ENCODE measurements at places on chromosomes 7 and 10. TPM values are rescaled to one million over a fixed set of nuclear protein-coding genes. Genes with fewer than 3 reads are reported as not detected.

- no peak overlapping the region for H3K27ac ChIP-seq
- H3K27me3 ChIP-seq: peaks cover 80% of the 10 kb centered on the region
- no peaks in the 10 kb centered on the region for H3K4me1 ChIP-seq
- no peak overlapping the region for H3K4me3 ChIP-seq
Measured at GRCh38 chr7:133110312-133110711, 28.4 kb upstream of the CHCHD3 start.

DNA sequence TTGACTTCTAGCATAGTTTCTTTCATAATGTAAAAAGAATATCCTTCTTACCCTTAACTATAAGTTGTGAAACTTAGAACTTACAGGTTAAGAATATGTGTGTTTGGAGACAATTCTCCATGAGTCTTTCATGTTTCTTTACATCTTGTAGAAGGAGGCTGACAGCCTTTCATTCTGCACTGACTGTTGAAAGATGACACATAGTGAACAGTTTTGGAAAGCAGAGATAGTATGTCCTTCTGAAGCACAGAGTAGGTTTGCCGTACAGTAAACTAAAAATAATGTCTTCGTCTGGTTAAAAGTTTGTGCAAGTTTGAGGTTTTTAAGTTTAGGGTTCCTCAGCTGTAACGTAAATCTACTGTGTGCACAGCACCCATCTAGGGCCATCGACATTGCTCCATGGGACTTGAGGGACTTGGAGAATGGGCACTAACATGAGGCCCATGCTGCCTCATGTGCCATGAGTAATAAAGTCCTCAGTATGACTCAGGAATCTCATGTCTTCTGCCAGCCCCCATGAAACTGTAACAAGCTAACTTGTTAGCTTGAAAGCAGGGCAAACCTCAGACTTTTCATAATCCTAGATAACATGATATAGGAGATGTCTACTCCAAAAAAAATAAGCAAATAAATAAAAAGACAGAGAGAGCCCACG lies 24.5 kb upstream of the ELAPOR2 start:
- no peak overlapping the region for H3K27ac ChIP-seq
- DNase-seq: no peak
- no peak overlapping the region for H3K4me3 ChIP-seq

DNA sequence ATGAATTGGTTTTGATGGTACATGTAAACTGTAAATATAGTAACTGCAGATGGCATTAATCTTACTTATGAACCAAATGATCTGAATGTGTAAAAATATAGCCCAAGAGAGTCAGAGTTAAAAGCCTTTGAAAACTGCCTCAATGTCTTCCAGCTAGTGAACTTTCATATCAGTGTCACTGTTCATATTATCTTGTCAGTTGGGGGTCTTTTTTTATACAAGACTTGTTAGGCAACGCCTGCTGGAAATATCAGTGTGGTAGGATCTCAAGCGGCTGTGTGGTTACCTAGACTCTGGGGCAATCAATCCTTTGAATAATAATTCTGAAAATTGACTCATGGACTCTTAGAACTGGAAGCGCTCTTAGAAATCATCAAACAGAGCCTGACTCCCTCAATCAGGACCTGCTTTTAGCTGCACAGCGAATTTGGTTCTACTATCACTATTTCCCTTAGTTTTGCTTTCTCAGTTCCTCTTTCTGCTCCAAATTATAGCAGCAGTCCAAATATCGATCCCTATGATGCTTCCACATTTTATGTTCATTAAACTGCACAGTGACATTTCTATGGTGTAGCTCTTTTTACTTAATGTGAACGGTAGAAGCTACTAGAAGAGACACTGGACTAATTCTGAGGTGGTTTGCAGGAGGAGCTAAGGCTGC lies 100.1 kb upstream of the COL1A2 start:
- H3K4me3 ChIP-seq: no peak overlapping the region
- no peak overlapping the region for H3K27ac ChIP-seq
- H3K36me3 ChIP-seq: no peaks in the 10 kb centered on the region
- no peaks in the 10 kb centered on the region for H3K27me3 ChIP-seq

GRCh38 chr10:84177541-84178141 lies 4.0 kb downstream of the GPR15LG start:
- no peak overlapping the region for H3K4me3 ChIP-seq
- DNase-seq: no peak
- no peaks in the 10 kb centered on the region for H3K4me1 ChIP-seq

GRCh38 chr7:17062151-17063044 lies 180.6 kb upstream of the AGR3 start:
- no peaks in the 10 kb centered on the region for H3K36me3 ChIP-seq
- peaks cover 34% of the 10 kb centered on the region for H3K4me1 ChIP-seq
- peak overlapping the region; percentile 22 for H3K27ac ChIP-seq
- H3K27me3 ChIP-seq: no peaks in the 10 kb centered on the region
- H3K4me3 ChIP-seq: no peak overlapping the region

GRCh38 chr10:31280972-31281371 lies 38.0 kb upstream of the ZEB1 start:
- H3K4me1 ChIP-seq: no peaks in the 10 kb centered on the region
- no peak overlapping the region for H3K27ac ChIP-seq
- no peaks in the 10 kb centered on the region for H3K36me3 ChIP-seq
- H3K27me3 ChIP-seq: no peaks in the 10 kb centered on the region
- no peak for DNase-seq

- H3K27ac ChIP-seq: no peak overlapping the region
- no peak overlapping the region for H3K4me3 ChIP-seq
Measured at GRCh38 chr10:115882021-115882420, 391.0 kb downstream of the GFRA1 start.

DNA sequence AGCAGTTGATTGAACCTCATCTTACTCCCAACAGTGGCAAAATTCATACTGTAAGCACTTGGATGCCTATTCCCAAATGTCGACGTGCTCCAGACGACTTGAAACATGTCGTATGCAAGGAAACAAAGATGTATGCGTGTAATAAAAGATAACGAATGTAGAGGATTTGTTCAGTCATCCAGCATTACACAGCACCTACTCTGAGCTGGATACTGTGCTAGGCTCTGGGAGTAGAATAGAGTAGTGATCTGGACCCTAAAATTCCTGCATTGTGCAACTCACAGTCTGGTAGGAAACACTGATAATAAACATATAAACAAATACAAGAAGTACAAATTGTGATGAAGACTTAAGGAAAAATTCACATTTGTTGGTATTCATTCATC lies 5.6 kb upstream of the TBX20 start:
- no peaks in the 10 kb centered on the region for H3K4me1 ChIP-seq
- H3K4me3 ChIP-seq: no peak overlapping the region
- H3K27ac ChIP-seq: no peak overlapping the region
- H3K27me3 ChIP-seq: peaks cover 44% of the 10 kb centered on the region
- no peak for DNase-seq

- H3K36me3 ChIP-seq: no peaks in the 10 kb centered on the region
- H3K27ac ChIP-seq: no peak overlapping the region
- no peaks in the 10 kb centered on the region for H3K27me3 ChIP-seq
- H3K4me1 ChIP-seq: no peaks in the 10 kb centered on the region
- no peak for DNase-seq
- no peak overlapping the region for H3K4me3 ChIP-seq
Measured at GRCh38 chr7:122337011-122337410, 32.5 kb upstream of the FEZF1 start.

Gene CTAGE4
- total RNA-seq: 20.0 TPM

Gene MSMB
- 7.4 TPM for total RNA-seq

Gene KLF14
- 0.17 TPM for total RNA-seq

Gene AKR1D1
- total RNA-seq: not detected

Measured in Calu3 (cell line).